Activated T-helper 1 cell treated with anti-CD3 and anti-CD28 coated beads, Interleukin-2, amount 50 U/mL, for 16 hours (primary cell): ENCODE measurements at places on chromosomes 12 and 14.

- DNase-seq = no peak
Measured at GRCh38 chr12:104650541-104650940, 193.8 kb downstream of the CHST11 start.

DNA sequence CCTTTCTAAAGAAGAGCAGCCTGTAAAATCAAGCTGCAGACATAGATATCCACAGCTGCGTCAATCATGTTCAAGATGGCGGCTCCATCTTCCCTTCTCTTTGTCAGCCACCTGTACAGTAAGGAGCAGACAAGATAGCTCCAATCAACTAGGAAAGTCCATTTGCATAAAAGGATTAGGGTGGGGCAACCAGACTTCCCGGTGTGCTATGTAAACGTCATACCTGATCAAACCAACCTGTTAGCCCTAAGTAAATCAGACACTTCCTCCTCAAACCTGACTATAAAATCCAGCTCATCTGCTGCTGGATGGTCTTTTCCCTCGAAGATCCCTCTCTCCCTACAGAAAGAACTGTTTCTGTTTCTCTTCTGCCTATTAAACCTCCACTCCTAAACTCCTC lies 60.1 kb downstream of the BCAT1 start:
- DNase-seq = no peak

GRCh38 chr14:61148742-61149350 lies 132.3 kb downstream of the TMEM30B start:
- DNase-seq = no peak

GRCh38 chr12:88391556-88391955 lies 188.7 kb downstream of the KITLG start:
- no peak for DNase-seq

DNA sequence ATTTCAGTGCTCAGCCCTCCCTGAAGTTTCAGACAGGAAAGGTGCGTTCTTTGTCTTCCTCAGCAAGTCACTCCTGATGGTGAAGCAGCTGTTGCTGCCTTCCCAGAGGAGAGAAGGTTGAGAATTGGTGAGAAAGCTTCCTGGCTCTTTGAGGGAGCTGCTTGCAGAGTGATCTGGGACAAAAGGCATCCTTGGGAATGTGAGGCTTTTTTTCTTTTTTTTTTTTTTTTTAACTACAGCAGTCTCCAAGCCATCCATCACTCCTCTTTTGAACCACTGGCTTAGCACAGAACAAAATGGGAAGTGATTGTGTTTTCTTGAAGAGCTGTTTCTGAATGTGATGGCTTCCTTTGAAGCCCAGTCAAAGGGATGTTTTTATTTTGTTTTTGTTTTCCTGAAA lies 120.4 kb upstream of the LRIG3 start:
- no peak for DNase-seq

DNA sequence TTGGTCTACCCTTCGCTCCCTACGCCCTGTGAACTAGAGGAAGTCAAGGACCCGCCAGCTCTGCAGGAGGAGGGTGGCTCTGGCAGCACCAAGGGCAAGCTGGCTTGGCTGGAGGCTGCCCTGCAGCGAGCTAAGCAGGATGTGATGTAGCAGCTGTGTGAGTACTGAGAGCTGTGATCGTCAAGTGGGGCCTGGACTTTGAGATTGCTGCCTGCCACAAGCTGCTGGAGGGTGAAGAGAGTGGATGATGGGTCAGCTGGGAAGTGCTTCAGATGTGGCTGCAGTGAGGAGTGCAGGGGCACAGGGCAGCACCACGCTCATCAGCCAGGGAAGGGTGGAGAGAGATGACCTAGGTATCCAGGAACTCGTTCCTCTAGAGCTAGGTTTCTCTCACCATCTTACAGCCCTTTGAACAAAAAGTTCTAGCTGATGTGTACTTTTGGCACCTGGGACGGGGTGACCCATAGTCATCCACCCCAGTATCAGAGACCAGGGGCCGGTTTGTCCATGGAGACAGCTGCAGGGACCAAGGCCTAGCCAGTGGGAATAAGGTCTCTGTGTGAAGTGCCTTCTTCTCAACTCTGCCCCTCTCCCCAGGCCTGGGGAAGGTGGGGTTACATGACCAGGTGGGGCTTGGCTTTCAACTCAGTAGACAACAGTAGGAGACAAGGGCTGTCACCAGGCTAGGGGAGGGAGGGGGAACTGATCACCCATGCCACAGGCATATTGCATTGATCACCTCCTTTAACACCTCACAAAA lies 3.2 kb downstream of the KRT86 start:
- DNase-seq = no peak

- no peak for DNase-seq
Measured at GRCh38 chr12:57518176-57518919, 2.0 kb downstream of the DDIT3 start.

DNA sequence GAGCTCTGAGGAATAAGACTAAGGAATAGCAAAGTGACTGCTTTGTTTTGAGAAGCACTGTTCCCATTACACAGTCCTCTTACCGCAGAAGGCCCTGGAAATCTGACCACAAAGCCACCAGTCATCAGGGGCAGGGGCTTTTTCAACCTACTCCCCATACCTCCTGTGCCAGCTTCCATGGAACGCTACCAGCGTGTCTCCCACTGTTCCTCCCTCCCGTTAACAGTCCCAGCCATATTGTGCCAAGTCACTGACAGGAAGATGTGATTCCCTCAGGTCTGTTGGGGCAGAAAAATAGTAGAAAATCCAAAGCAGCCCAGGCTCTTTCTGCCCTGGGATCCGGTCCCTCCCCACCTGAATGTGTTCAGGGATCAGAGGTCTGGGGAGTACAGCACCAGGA lies 46.6 kb upstream of the VPS33A start:
- DNase-seq = no peak

DNA sequence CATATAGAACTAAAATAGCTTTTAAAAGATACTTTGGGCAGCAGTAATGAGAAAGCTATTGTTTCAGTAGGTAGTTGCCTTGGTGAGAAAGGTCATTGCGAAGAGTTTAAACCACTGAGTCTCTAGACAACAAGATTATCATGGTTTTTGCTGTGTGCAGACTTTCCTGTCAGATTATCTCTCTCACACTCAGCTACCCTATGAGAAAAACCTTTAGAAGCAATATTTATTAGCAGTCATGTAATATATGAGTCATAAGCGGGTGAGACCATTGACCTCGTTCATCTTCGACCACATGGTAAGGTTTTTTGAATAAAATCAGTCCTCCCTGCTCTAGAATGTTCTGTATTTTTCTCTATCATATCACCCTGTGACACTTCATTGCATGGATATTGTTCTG lies 59.9 kb downstream of the GPR65 start:
- DNase-seq = no peak

DNA sequence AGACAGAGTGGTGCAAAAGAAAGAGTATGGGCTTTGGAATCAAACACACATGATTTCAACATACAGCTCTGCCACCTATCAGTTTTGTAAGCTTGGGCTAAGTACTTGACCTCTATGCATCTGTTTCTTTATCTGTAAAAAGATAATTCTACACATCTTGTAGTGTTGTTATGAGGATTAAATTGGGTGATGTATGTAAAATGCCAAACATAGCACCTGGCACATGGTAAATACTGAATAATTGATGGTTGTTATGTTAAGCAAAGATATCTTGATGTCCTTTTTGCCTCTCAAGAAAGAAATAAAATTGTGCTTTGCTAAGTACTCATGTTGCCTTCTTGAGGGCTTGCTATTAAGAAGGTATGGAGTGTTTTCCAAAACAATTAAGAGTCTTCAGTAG lies 2.3 kb upstream of the CSRP2 start:
- no peak for DNase-seq

DNA sequence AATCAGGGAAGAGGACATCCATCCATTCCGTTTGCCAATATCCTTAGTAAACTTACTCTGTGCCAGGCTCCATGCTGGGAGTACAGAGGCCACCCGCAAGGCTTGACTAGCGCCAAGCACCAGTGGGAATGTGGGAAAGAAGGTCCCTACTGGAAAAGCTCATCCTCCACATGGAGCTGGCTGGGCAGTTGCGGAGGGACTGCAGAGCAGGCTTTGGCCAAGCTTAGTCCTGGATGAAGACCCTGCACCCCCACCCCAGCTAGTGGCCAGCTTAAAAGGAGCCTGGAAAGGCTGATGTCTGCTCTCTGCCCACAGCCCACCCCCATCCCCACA lies 22.4 kb upstream of the EIF2B2 start:
- no peak for DNase-seq

- DNase-seq = no peak
Measured at GRCh38 chr14:24053548-24054323, 1.9 kb downstream of the CARMIL3 start.

GRCh38 chr14:65506801-65507200 lies 94.3 kb downstream of the FUT8 start:
- DNase-seq = no peak

DNA sequence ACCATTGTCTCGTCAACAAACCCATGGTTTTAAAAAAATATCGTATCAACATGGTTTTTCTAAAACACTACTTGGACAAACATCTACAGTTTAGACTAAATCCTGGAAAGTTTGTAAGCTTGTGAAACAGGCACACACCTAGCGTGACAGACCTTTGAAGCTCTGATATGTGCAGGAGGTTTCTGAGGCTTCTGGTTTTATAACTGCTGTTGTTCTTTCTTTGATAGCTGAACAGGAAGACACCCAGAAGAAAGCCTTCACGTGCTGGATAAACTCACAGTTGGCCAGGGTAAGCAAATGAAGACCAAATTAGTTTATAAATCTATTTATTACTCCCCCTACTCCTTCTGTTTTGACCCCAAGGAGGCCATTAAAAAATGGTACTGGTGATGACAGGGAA lies 87.6 kb downstream of the SYNE2 start:
- DNase-seq = no peak

DNA sequence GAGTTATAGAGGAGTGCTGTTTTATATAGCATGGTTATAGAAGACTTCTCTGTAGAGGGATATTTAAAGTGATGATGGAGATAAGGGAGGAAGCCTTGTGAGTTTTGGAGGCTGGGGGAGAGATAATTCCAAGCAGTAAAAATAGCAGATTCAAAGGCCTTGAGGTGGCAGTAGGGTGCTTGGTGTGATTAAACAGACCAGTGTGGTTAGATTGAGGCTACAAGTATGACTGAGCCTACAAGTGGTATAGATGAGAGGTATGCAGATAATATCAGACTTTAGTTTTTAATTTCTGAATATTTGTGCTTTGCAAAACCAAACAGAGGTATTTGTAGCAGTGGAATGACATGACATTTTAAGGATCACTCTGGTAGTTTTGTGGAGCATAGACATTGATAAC lies 20.3 kb downstream of the FANCM start:
- DNase-seq = no peak

DNA sequence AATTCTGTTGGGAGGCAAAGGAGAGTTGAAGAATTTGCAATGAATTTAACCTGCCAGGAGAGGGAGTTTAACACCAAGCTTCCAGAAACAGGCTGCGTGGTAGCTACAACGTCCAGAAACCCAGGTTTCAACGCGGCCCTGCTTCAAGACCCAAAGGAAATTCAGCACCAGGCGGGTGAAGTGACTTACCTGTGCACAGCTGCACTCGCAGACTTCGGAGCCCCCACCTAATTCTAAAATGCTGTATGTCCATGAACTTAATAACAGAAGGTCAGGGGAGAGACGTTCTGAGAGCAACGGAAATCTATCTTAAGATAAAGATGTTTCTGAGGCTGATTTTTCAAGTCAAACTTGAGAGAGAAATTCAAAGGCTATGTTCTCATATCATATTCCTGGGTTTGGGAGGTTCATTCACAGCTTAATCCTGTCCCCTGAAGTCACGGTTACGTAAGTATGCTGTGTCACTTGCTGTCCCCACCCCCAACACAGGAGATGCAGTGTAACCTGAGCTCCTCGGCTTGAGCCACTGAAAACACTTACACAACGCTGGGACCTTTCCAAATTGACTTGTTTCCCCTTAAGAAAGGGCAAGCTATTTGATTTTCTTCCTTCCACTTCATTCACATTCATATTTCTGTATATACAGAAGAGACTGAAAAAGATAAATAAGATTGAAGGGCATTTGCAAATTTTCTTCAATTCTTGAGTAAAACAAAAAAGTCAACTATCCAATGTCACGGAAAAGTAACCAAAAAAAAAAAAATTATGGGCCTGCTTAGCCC lies 22.7 kb downstream of the CLIP1 start:
- peak; percentile 21 for DNase-seq

GRCh38 chr14:69153873-69154270 lies 953 bp upstream of the DCAF5 start:
- no peak for DNase-seq

DNA sequence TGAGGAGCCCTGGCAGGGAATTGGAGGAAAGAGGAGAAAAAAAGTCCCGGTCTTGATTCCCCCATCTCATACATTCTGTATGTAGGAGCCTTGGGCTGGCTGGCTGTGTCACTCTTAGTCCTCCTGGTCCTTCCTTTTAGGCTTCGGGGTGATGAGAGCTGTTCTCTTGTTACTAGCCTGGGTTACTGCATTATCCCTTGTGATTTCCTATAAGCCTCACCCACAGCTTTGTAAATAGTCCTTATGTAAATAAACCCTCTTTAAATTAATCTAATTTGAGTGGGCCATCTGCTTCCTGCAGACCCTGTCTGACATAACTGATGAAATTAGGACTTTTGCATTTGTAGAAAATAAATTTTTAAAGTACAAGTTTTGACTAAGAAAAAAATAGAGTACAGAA lies 19.2 kb downstream of the DNM1L start:
- no peak for DNase-seq

DNA sequence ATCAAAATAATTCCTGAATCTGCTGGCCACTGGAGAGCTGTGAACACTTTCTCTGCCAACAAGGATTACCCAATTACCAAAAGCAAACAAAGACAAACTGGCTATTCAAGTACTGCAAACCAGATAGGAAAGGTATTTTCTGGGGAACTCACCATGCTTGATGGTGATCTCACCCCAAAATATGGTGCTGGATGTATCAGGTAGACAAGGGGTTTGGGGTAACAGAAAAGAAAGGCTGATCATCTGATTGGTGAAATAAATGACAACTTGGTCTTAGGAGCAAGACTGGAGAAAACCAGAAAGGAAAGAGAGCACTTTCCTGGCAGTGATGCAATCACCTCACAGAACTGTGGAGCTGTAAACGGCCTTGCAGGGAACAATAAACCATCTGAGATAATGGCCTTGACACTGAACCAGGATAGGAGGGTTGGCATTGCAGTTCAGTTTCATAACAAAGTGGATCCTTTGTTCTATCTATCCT lies 31.0 kb upstream of the NPFF start:
- DNase-seq = no peak

DNA sequence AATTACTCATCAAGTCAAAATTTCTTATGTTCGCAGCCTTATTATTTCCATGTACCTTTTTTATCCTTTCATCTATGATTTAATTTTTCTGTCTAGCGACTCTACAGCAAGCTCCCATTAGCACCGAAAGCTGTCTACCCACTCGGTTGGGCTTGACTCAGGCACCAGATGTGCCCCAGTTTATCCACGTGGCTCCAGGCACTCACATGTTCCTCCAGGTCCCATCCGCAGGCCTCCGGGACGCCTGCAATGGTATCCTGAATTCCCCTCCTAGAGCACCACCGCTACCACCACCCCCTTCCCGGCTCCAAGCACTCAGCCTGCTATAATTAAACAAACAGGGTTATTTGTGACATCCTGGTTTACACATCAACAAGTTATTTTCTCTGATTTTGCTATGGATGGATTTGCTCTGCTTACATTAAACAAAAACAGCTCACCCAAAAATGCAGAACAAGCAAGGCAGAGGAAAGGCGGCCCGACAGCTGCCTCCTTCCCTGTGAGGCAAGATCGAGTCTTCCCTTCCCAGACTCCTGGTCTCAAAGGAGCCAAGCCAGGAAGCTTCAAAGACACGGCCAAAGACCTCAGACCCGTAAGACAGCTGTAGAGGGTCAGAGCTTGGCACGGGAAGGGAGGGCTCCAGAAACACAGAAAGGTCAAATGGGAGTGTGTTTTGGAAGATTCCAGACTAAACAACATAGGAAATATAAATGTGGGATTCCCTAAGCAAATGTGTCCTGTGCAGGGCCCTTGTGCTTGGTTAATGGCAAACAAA lies 253.8 kb downstream of the TTC8 start:
- DNase-seq = no peak
